ENCODE measurements at places on chromosomes 6 and 20.

- no peak for DNase-seq
Measured at GRCh38 chr6:7203939-7204338, 96.2 kb downstream of the RREB1 start.

DNA sequence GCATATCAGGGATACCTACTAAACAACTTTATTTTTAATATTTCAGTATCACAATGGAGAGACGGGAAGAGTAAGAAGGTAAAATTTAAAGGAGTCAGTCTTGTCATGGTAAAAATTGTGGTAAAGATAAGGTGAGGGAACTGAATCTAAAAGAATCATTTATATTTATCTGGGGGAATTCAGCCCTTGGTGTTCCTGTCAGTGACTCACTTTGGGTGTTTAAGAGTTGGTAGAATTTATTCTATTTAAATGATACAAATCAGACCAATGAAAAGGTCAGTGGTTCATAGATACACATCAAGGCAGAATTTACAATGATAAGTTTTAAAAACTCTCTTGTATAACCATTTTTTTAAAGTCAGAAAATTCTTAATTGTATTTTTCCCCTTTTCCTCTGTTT is 164.4 kb downstream of the CDKAL1 start:
- DNase-seq: no peak

- no peak for DNase-seq
Measured at GRCh38 chr20:36917943-36918342, 33.6 kb downstream of the SAMHD1 start.

GRCh38 chr6:108120311-108120710 is 45.5 kb upstream of the NR2E1 start:
- no peak for DNase-seq

GRCh38 chr6:163608204-163608644 is 193.7 kb downstream of the QKI start:
- DNase-seq: no peak

GRCh38 chr20:10603378-10603777 is 70.4 kb downstream of the JAG1 start:
- no peak for DNase-seq

DNA sequence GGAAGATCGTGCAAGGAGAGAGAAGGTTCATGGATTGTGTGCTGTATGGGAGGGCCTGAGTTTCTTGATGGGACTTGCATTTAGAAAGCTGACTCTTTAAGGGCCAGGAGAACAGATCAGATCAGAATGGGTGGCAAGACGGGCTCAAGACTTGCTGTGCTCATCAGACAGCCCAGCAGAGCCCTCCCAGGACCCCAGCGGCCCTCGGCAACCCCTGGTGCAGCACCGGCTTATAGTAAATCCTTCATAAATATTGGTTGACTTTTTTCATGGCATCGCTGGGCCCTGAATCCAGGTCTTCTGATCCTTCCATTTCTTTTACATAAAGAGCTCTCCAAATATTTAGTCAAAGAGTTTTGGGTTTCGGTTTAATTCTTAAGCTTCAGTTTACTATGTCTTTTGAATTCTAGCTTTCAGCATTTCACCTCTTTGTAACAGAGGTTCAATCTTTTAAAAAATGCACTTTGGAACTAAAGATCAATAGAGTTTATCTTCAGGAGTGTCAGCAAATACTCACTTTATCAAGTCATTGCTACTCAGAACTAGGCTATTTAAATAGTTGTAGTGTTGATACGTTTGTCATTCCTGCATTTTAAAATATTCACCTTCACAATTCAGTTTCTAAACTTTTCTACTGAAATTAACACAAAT is 205.6 kb downstream of the ZDHHC14 start:
- DNase-seq: no peak

- no peak for DNase-seq
Measured at GRCh38 chr20:59812286-59813125, 120.9 kb downstream of the SYCP2 start.

DNA sequence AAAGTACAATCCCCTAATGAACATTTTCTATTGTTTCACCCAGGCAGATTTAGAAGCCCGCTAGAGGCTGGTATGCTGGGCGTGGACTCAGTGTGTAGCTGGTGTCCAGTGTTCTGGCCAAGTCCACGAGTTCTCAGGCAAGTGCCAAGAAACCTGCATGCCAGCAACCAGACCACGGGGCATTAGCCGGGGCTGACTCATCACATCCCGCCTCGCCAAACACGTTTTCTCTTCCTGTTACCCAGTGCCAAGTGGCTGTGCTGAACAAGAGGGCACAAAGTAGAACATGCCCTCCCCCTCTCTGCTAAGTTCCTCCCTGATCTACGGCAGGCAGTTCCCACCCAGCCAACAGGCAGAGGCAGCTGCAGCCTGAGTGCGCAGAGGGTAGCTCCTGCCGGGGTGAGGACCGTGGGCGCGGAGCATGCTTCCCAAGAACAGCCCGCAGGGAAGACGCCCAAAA is 29.6 kb downstream of the RAMACL start:
- no peak for DNase-seq

GRCh38 chr20:46485431-46485830 is 27.9 kb downstream of the ZNF334 start:
- no peak for DNase-seq

- DNase-seq: no peak
Measured at GRCh38 chr6:50586331-50586675, 127.0 kb upstream of the TFAP2D start.

GRCh38 chr20:17895641-17896171 is 72.9 kb downstream of the SNX5 start:
- no peak for DNase-seq

GRCh38 chr6:13274707-13275434 is 53.5 kb downstream of the TBC1D7 start:
- DNase-seq: no peak

GRCh38 chr20:32672982-32673851 is 524 bp downstream of the C20orf203 start:
- DNase-seq: peak; percentile 16

- DNase-seq: no peak
Measured at GRCh38 chr20:63895202-63895951, 451 bp downstream of the DNAJC5 start.

DNA sequence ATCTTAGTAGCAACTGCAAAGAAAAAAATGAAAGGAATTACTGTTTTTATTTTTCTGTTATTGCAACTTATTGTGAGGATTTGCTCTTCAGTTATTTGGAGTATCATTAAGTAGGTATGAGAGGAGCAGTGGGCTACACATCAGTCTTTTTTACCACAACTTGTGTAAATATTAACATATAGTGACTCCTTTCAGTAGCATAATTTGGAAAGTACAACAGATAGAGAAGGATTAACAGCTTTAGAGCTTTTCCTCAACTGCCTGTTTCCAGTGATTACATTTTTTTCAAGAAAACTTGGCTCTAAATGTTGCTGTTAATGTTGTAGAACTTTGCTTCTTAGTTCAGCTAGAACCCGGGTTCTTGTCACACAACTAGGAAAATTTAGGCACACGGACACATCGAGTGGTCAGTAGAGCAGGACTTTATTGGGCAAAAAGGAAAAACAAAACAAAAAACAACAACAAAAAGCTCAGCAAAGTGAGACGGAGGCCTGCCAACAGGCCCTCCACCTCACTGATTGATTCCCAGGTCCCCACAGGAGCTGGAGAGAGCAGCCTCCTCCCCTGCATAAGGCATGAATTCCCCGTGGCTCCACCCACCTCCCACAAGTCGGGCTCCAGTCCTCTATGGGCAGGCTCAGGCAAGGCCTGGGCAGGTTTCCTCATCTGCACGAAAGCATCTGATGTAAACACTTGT is 75.1 kb downstream of the ADGRG6 start:
- no peak for DNase-seq

- DNase-seq: no peak
Measured at GRCh38 chr6:108781419-108782100, 66.7 kb upstream of the ARMC2 start.

GRCh38 chr20:52963131-52963530 is 9.0 kb upstream of the TSHZ2 start:
- no peak for DNase-seq

GRCh38 chr6:165732696-165733488 is 69.9 kb upstream of the PDE10A start:
- no peak for DNase-seq

DNA sequence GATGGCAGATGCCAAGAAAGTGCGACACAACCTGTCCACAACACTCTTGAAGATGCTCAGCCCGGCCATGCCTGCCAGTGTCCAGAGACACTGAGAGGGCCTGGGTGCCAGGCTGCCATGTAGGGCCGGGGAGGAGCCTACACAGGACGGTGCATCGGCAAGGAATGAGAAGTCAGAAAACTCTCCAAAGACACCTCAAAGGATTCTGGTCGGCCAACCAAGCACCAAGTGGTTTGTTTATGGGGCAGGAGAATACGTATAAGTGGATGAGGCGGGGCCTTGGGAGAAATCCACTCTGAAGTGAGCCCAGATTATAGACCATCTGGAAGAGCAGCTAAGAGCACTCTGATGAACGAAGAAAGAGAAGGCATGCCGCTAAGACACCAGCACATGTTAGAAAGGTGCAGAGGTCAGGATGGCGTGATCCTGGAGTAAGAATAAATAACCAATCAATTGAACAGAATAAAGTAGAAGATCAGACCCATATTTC is 120.7 kb upstream of the FOXQ1 start:
- DNase-seq: no peak

DNA sequence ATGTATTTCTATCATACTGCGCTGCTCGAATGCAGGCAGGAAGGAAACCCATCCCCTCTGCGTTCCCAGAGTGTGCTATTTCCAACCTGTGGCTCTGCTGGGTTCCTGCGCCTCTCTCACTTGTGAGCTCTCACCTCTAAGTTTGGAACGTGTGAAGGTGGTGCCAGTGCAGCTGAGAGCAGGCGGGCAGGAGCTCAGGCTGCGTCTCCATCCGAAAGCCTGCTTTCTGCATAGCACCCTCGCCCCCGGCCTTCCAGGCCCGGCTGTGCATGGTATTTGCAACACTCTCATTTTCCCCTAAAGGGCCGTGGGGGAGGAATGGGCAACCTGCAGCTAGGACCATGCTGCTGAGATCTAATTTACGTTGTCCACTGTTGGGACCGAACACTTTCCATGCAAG is 288.0 kb upstream of the TSHZ2 start:
- DNase-seq: no peak

- no peak for DNase-seq
Measured at GRCh38 chr6:15561447-15562199, 101.2 kb downstream of the DTNBP1 start.

DNA sequence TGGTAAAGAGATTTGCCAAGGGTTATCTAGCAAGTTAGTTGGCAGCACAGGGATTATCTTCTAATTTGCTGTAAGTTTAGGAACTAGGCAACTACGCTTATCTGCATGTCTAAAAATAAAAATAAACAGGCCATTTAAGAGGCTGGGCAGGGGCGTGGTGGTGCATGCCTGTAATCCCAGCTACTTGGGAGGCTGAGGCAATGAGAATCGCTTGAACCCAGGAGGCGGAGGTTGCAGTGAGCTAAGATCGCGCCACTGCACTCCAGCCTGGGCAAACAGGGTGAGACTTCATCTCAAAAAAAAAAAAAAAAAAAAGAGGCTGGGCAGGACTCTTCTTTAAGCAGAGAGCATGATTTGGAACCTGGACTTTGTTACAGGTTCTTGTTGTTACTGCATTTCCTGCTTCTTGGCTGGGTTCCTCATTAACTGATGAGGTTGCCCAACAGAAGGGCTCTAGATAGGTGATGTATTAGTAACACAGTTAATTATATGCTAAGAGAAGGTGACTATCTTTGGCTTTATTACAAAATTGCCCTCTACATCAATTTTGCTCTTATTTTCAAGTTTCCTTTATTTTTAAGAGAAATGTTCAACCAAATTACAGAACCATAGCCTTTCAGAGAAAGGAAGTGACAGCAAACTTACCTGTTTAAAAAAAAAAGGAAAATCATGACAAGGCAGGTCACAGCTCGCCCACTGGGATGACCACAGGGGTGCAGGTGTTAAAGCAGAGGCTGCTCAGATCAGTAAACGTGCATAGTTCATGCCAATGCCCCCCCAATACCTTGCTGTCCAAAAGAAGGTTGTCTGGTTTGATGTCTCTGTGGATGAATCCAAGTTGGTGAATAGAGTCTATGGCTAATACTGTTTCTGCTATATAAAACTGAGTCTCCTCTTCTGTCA is 32.5 kb downstream of the STK38 start:
- no peak for DNase-seq

DNA sequence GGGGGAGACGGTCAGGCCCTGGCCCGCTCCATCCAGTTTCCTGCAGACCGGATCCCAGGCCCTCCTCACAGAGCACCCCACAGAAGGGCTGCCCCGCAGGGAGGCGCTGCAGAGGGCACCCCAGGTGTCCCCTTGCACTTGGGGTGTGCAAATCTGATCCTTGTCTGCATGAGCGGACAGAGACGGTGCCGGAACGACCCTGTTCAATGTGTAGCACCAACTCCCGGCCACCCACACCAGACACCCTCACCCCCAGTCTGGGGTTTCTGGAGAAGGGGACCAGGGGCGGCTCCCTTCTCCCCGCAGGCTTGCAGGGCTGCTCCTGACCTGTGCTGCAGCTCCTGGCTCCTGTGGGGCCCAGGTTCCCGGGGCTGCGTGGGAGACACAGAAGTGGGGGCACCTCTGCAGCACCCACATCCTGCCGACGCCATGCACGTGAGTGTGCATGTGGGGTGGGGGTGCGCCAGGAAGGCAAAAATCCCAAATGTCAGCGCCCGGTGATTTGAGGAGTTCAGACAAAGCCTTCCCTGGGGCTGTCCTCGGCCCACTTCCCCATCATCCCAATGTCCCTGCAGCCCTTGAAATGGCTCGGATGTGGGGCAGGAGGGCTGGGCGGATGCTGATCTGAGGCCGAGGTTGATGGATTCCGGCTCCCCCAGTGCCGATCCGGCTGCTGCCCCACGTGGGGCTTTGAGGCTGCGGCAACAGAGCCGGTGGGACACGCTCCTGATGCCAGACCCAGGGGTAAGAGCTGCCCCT is 85.3 kb upstream of the BHLHE23 start:
- DNase-seq: no peak

GRCh38 chr6:88369262-88369661 is 203.1 kb upstream of the CNR1 start:
- no peak for DNase-seq

DNA sequence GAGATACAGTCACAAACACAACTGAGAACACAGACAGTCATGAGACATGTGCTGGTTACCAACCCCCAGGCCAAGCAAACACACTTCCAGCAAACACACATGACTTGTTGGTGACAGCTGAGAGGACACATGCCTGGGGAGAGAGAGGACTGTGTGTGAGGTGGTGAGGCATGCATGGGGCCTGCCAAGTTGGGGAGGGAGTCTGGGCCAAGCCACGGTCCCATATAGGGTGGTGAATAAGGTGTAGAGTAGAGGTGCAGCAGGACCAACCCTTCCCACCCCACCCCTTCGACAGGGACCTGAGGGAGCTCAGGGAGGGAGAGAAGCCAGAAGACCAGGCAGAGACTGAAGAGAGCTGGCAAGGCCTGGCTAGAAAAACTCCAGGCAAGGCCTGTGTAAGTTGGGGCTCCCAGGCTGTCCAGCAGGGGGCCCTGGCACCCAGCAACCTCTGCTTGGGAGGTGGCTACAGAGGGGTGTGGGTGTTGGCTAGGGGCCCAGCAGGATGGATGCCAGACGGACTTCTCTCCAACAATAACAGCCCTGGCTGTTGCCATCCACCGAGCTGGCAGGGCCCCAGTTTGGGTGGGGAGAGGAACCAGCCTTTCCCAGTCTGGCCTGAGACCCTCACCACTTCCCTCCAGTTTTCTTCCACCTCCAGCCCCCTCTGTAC is 2.0 kb upstream of the SLC29A1 start:
- DNase-seq: peak; percentile 58

Data from naive thymus-derived CD8-positive, alpha-beta T cell (primary cell).